ENCODE measurements at places on chromosomes 7 and 10.

- no peak for DNase-seq
Measured at GRCh38 chr7:121876656-121877500, 3.9 kb downstream of the PTPRZ1 start.

- DNase-seq, result peak; percentile 25
Measured at GRCh38 chr7:69800495-69800894, 202.2 kb downstream of the AUTS2 start.

- peak; percentile 93 for DNase-seq
Measured at GRCh38 chr7:149284850-149285585, 23.0 kb downstream of the ZNF783 start.

DNA sequence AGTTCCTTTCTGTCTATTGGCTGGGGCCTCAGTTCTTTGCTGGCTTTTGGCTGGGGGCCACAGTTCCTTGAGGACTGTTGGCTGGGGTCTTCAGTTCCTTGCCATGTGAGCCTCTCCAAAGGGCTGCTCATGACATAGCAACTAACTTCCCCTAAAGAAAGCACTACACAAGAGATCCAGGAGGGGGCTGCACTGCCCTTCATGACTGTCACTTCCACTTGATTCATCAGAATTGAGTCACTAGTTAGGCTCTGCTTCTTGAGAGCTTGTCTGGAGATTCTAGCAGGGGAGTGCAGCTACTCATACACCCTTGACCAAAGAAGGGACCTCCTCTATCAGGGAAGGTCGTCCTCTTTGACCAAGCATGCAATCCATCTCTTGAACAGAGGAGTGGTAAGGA, 38.0 kb upstream of the MKX start:
- DNase-seq, result peak; percentile 33

- no peak for DNase-seq
Measured at GRCh38 chr7:142865766-142866165, 10.9 kb downstream of the EPHB6 start.

Measured in H54 (cell line).